ENCODE measurements at places on chromosomes 5 and 9.

DNA sequence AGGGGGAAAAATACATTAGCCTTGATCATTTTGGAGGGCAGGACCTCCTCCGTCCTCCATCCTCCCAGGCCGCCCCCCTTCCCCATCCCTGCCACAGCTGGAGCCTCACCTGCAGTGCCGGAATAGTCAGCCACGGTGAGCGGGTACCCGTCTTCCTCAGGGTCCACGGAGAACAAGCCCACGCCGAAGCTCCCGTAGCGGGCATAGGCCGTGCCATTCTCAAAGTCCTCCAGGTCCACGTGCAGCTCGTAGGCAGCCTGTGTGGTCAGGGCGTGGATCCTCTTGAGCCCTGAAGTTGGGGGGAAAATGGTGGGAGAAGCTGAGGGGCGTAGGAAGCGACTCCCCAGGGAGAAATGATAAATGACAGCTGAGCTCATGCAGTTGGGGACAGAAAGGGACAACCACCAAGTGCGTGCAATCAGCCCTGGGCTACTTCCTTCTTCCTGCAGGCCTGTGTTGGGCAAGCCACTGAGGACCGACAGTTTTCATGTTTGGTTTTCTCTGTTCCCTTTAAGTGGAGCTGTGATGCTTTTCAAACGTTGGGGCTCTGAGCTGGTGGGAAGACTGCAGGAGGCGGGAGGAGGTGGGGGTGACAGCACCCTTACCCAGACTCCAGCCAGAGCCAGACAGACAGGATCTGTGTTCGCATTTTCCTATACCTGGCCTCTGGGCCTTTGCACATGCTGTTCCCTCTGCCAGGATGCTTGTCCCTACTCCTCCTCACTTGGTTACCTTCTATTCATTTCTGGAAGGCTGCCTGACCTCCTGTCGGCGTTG lies 8.7 kb upstream of the QRFP start:
- no peak for DNase-seq

DNA sequence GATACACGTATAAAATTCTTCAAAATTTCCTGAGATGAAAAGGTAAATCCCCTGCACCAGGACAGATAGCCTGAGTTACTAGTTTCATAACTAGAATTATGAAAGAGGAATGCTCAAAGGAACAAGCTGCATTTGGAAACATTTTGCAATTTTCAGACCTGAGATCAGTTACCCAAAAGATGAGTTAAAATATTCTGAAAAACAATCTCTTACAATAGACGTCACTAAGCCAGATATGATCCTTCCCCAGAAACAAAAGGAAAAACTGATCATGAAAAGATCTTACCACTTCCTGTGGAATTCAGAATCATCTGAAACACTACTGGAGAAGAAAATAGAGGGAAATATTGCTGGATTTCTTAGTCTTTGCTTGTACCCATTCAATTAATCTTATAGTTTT lies 204.7 kb downstream of the ARRDC3 start:
- no peak for DNase-seq

GRCh38 chr5:76367623-76368371 lies 35.3 kb upstream of the IQGAP2 start:
- no peak for DNase-seq

DNA sequence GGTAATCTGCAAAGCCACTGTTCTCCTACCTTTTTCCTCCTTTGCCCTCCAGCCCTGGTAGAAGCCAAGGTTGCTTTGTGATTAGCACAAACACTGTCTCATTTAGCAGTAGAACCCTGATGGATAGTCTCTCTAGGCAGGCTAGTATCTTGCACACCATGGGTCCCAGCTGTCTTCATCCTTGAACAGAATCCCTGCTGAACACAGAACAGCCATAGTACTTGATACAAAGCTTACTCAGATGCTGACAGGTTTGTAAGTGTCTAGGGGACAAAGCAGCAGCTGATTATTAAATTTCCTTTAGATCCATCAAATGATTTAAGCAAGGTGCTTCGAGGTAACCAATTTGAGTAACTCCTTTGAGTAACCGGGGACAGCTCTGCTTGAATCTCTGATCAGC lies 163.7 kb upstream of the PPP1R2B start:
- no peak for DNase-seq

DNA sequence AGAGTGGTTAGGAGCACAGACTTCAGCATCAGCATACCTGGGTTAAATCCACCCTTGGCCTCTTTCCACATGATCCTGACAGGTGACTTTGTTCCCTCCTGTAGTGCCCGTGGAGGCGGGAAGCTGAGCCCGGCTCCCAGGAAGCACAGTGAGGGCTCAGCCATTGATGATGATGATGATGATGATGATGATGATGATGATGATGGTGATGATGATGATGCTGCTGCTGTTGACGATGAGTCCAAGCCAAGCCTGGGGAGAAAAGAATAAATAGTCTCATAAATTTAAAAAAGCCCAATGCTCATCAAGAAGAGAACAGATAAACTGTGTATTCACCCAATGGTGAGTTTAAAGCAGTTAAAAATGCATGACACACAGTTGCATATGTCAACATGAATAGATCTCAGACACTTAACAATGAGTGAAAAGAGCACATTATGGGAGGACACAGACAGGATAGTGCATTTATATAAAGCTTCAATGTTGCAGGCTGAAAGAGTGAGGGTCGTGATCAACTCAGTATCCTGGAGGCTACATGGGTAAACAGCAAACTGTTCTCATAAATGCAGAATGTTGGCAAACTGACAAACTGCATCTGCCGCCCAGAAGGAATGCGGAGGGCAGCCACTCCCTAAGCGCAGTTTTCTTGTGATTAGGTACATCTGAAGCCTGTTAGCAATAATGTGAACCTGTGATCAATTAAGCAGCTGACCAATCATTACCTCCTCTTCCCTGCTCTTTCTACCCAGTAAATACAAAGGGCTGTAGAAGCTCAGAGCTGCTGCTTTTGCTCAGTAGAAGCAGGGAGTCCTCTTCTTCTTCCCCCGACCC lies 11.7 kb upstream of the CFAP157 start:
- DNase-seq, result no peak

- DNase-seq, result no peak
These were observed 187.4 kb upstream of the NFIB start for GRCh38 chr9:14501366-14501765.

Data from CD8-positive, alpha-beta memory T cell (primary cell).